ENCODE measurements at places on chromosomes 4 and X.

GRCh38 chr4:99821918-99822503 is 5.4 kb downstream of the DAPP1 start:
- no peak for DNase-seq

GRCh38 chr4:6271701-6272465 is 2.2 kb downstream of the WFS1 start:
- no peak for DNase-seq

- no peak for DNase-seq
Observed at GRCh38 chr4:189136462-189136861, 804.2 kb upstream of the FRG1 start.

DNA sequence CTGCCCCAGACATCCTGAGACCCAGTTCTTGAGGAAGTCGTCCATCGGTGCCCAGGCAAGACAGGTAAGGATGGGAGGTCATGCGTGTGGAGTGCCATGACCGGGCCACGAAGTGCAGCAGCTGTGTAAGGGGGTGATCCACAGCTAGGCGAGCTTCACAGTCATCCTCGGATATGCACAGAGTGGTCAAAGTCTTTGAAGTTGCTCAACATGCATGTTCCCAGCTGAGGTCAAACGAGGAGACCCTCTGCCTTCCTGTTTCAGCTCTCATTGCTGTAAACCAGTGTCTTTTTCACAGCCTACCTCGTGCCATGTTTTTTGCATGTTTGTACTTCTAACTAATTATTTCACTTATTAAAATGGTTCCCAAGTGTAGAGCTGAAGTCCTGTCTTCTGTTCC is 109.9 kb upstream of the TBL1X start:
- DNase-seq = no peak

GRCh38 chr4:176818531-176818930 is 25.8 kb upstream of the VEGFC start:
- DNase-seq = no peak

- no peak for DNase-seq
Observed at GRCh38 chr4:48333587-48333986, 7.7 kb upstream of the SLAIN2 start.

DNA sequence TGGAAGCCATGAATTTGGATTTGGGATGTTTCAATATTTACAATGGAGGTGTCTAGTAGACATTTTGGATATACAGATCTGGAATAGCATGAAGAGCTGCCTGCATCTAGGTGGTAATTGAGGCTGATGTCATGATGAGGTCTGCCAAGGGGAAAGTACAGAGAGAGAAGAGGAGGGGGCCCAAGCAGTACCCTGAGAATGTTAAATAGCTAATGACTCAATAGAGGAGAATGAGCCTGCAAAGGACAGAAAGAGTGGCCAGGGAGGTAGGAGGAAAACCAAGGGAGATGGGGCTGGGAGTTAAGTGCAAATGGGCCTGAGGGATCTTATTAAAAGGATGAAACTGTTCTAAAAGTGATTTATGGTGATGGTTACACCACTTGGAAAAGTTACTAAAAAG is 182.2 kb upstream of the KIT start:
- DNase-seq = no peak

DNA sequence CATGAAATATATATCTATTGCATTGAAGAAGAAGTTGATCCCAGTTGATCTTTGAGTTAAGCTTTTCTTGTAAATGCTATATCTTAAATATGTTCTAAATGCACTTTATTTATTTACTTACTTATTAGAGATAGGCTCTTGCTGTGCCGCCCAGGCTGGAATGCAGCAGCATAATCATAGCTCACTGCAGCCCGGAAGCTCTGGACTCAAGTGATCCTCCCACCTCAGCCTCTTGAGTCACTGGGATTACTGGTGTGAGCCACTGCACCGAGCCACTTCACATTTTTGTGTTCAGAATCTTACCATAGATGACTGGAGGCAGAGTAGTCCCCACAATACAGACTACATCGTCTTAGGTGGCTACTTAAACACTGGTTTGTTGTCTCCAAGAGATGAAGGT is 324.3 kb upstream of the SLIT2 start:
- DNase-seq = no peak

- no peak for DNase-seq
Observed at GRCh38 chr4:140944199-140944515, 188.0 kb upstream of the TBC1D9 start.

DNA sequence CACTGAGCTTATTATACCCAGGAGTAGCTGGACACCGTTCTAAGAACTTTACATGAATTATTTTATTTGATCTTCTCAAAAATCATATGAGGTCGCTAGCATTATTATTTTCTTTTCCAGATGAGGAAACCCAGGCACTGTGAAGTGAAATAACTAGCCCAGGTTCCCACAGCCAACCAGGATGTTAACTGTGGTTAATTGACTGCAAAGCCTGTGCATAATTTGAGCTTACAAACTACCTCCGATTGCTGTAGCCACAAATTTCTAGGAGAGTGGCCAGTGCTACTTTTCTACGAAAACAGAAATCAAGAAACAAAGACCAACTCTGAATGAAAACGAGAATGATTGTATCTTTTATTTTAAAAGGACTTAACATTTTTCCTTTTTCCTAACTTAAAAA is 27.2 kb downstream of the SPRY1 start:
- DNase-seq = no peak

GRCh38 chr4:167956676-167957075 is 135.7 kb upstream of the ANXA10 start:
- no peak for DNase-seq

GRCh38 chr4:23373261-23373660 is 516.6 kb downstream of the PPARGC1A start:
- DNase-seq = no peak

DNA sequence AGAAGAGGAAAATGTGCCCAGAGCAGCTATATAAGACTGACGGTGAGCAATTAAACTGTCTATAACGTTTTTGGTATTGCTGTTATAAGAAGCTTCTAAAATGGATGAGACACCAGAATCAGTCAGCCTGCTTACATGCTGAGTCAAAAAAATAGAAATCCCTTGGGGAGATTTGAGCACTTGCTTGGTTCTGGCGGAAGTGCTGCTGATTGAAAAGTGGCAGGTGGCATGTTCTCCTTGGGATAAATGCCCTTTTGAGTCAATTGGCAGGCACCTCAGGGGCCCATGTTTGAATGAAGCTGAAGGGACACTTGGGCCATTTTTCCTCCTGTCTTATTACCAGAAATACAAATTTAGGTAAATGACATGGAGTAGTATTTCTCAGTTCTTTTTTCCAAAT is 148.7 kb downstream of the PTCHD1 start:
- no peak for DNase-seq
